T-helper 2 cell (primary cell): ENCODE measurements at places on chromosomes 2 and 18.

GRCh38 chr2:113977660-113978523, 88.0 kb downstream of the ACTR3 start:
- no peak for DNase-seq

DNA sequence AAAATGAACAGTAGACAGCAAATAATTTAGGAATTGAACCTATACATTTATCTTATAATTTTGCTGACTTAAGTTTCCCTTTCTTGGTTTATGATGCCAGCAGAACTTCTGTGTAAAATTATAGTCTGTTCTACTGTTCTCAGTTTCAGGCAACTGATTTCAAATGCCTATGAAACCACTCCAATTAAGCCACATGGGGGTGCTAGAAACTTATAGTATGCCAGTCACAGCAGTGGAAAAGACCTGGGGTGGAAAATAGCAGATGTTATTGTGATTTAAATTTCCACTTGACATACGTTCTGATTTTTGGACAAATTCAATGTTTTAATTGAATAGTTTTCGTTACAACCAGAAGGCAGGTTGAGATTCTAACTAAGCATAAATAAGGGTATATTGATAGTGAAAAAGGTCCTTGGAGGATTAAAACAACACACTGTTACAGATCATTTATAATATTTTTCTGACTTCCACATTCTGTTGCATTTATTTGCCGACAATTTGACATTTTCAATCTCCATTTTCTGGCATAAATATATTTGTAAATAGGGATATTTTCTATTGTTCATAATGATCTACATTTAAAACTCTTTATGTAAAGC, 61.4 kb downstream of the CPS1 start:
- no peak for DNase-seq

DNA sequence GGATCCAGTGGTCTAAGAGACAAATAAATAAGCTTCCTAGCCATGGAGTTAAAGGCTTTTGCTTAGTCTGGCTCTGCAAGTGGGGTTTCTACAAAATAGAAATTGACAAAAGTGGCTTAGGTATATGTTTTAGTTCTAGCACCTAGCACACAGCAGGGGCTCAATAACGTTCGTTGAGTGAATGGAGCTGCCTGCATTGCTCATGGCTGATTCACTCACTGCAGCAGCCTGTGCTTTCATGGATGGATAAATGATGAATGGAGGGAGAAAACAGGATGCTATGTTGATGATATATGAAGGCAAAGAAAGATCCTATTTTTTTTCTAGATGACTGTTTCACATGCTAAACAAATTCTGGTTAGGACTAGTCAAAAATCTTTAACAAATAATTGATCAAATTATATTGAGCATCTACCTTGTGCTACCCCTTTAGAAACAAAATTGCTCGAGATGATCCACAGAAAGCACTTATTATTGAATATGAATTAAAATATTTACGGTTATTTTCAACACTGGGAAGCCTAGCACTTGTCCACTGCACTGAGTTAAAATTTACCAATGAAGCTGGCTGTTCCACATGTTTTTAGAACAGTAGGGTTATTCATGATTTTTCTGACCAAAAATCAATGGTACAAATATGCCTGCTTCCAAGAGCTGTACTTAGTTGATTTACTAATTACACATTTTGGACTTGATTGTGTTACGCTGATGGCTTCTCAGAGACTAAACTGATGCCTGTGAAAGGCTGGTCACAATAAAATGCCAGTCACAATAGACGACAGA, 39.6 kb downstream of the HDHD2 start:
- no peak for DNase-seq

GRCh38 chr2:241609859-241610793, 26.8 kb downstream of the THAP4 start:
- peak; percentile 85 for DNase-seq

GRCh38 chr2:25808006-25808383, 70.3 kb downstream of the ASXL2 start:
- no peak for DNase-seq

DNA sequence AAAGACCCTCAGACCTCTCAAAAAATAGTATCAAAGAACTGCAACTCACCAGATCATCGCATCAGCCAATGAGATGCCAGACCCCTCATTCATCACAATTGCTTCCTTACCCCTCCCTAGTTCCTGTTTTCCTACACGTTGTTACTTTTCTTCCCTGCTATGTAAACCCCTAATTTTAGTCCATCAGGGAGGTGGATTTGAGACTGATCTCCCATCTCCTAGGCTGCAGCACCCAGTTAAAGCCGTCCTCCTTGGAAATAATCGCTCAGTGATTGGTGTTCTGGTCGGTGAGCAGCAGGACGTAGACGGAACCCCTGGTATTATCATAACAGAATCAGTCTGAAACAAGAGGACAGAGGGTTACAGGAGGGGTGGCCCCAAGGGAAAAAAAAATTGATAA, 44.0 kb upstream of the MAP4K4 start:
- no peak for DNase-seq

DNA sequence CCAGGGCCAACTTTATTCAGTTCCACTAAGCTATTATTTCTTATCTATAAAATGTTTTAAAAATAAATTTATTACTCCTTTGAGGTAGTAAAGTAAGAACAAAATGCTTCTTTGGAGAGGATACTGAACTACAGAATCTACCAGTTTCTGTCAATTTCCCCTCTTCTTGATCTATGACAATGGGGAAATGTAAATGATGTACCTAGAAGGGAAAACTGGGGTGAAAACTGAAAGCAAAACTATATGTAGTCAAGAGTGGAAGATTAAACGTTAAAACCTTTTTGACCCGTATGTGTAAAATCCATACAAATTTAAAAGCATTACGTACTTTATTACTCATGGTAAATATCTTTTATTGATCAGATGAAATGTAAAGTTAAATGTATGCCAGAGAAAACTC, 1287.8 kb upstream of the TMEFF2 start:
- no peak for DNase-seq

GRCh38 chr2:47598476-47598875, 184.5 kb upstream of the MSH6 start:
- no peak for DNase-seq

- DNase-seq = no peak
Measured at GRCh38 chr2:10234409-10235094, 68.2 kb upstream of the HPCAL1 start.

GRCh38 chr2:155080373-155080772, 381.9 kb downstream of the KCNJ3 start:
- DNase-seq = no peak

GRCh38 chr2:207828361-207829057, 58.8 kb upstream of the FZD5 start:
- DNase-seq = no peak

GRCh38 chr18:44781886-44782285, 101.2 kb downstream of the SETBP1 start:
- no peak for DNase-seq

DNA sequence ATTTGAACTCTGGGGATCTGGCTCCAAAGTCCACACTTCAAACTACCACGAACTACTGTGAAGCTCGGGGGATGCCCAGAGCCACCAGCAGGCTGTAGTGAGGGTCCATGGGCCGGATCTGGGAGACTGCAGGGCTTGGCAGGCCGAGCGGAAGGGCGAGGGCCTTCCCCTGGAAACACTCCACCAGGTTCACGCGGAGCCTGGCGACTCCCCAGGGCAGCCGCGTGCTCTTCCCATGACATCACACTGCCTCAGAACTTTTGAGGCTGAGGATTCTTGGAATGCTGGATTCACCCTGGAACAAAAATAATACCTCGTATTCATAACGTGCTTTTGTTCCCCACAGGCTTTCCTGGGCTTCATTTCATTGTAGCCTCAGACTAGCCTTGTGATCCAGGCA, 201.0 kb downstream of the SMAD7 start:
- DNase-seq = no peak

DNA sequence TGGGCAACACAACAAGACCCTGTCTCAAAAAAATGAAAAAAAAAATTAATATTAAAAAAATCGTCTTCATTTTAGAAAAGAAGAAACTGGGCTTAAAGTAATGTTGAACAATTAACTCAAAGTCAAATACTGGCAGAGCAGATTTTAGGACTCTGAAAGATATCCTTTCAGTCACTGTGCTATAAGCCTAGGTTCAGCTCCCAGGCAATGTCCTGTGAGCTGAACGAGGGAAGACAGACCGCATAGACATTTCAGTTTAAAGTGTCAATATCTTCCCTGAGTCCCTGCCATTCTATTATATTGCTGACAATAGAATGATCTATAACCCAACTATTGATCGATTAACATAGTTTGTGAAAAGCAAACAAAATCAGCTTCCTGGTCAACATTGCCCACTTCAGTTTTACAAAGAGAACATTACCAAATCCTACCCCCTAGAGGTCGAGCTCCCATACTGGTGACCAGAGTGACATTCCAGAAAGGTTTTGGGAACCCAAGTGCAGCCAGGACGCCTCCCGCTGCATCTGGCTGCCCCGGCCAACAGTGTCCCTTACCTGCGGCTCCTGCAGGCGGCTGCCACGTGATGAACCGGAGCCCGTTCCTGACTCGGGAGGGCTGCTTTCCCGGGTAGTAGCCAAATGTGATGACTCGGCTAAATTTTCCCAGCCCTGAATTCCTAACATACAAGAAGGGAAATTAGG, 639 bp downstream of the MRO start:
- DNase-seq = no peak

DNA sequence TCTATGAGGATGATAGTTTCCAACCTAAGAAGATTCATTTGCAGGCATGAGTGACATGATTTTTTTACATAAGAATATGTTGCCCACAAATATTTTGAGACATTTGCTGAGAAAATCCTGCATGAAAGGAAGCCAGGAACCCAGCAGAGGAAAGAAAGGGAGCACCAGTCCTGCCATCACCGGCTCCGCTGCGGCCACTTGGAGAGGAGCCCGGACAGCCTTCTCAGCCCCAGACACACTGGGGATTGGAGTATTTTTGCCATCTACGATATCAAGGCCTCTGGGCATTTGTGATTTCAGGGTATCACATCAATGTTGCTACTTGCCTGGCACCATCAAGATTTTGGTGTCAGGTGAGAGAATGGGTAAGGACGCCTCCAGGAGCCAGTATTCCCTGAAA, 228.3 kb downstream of the PTGR3 start:
- no peak for DNase-seq

DNA sequence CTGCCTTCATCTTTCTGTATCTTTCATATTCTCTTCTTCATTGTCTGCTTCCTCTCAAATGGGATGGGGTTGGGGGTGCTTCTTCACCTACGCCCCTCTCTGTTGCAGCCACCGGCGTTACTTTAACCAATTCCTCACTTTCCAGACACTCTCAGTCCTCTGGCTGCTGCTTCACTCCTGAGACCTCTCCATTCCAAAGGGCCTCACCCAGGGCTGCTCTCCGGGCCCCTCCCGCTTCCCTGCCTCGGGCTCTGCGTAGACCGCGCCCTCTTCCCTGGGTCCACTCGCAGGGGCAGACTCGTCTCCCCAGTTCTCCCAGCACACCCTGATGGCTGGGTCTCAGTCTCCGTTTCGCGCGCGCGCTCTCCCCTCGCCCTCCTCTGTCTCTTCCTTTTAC, 926 bp downstream of the SERPINB8 start:
- DNase-seq = no peak

GRCh38 chr18:22563164-22563583, 145.5 kb upstream of the CTAGE1 start:
- no peak for DNase-seq

DNA sequence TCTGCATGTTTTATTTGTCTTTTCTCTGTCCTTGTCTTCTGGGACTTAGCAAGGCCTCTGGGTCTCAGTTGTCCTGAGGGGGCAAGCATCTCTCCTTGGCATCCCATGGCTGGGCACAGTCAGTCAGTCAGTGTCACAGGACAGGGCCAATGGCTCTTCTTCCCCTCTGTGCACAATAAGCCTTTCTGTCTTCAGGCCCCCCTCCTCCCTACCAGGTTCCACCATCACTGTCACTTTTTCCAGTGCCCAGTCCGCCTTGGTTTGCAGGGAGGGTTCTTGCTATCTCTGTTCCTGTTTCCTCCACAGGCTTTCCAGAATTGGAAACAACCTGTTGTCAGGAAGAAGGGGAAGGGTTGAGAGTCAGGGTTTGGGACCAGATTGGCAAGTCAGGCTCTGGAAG, 1.7 kb upstream of the VAMP5 start:
- DNase-seq = no peak

DNA sequence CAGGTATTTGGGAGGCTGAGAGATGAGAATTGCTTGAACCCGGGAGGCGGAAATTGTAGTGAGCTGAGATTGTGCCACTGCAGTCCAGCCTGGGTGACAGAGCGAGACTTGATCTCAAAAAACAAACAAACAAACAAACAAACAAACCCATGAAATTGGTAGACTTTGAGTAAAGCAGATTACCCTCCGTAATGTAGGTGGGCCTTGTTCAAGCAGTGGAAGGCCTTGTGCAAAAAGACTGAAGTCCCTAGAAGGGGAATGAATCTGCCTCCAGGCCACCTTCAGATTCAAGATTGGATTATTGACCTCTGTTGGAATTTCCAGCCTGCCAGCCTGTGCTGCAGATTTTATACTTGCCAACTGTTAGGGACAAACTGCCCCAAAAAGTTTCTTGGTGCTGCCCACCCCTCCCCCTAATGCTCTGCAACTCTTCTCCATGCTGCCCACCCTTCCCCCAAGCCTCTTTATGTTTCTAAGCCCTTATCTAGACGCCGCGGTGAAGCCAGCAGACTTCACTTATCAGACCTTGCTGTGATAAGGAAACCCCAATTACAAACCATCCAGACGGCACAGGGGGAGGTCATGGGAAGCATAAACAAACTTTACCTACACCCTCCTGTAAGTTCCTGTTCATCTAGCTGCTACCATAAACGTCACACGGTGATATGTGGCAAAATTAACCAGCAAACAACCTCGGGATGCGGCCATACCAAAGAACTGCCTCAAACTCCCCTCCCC, 17.0 kb downstream of the CYP27A1 start:
- DNase-seq = no peak

GRCh38 chr2:54528311-54528955, 72.3 kb downstream of the SPTBN1 start:
- DNase-seq = no peak

DNA sequence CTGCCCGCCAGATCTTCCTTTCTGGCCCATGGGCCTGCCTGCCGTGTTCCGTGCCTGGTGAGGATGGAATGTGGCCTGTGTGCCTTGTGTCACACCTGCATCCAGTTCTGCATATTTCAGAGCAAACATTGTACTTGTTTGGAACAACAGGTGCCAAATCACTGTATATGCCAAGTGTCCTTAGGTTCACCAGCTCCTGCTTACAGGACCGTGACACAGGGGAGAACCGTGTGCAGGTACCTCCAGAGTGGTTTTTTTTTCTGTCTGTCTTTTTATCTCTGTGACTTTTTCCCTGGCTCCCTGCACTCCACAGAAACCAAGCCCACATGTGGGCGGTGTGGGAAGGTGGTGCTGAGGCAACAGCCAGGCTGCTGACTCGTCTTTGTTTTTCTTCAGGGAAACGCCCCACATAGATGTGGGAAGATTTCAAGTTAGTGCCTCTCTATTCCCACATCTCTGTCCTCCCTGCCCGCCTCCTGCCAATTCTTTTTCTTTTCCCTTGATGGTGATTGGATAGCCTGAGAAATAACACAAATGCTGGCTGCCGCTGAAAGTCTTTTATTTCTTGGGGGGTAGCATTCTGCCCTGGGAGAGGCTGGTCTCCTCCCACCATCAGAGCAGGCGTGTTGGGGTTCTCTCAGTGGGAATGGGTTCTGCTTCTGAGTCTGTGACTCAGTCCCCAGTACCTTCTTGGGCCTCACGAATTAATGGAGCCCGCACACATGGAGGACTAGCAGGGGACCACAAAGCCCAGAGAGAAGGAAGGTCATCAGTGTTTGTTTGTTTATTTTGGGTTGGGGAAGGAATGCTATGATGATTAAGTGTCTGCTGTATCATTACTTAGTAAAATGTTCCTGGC, 21.4 kb downstream of the GRHL1 start:
- no peak for DNase-seq
